Cortex of kidney (tissue), 1 donor: ENCODE measurements at places on chromosomes 5 and 9.

- DNase-seq = no peak
Observed at GRCh38 chr9:13205824-13206223, 73.7 kb downstream of the MPDZ start.

DNA sequence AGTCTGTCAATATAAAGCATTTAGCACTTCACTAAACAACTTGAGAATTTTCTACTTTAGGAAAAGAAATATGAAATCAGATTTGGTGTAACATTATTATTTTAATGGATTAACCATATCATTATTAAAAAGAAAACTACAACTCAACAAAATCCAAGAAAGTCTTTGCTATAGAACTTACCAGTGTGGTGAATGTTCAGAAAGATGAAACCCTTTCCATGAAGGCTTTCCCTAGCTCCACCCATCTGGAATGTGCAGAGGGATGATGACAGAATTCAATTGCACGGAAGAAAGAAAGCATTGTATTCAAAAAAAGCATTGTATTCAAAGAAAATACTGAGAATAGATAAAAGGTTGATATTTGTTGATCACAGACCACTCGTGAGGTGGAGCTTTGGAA, 328.6 kb upstream of the NUDT12 start:
- no peak for DNase-seq

DNA sequence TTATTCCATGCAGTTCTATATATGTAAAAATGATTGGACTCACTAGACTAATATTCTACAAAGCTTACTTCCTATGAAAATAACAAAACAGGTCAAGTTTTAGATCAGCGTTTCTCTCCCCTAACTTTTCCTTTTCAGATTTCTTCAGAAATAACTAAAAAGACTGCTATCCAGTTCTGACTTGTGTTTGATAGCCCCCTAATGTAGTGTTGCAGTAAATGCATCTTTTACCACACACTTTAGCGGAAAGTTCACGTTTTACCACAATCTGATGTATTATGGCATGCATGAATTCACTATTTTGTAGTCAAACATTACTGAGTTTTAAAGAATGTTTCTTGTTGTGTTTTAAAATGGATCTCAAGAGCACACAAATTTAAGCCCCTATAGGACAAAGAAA, 292.7 kb downstream of the RAB3C start:
- DNase-seq = no peak

- no peak for DNase-seq
Observed at GRCh38 chr5:107671742-107672210, 1.0 kb upstream of the EFNA5 start.
